ENCODE measurements at places on chromosomes 5 and 9.

- no peak for DNase-seq
These were observed 31.6 kb upstream of the ANGPTL2 start for GRCh38 chr9:127154003-127154389.

DNA sequence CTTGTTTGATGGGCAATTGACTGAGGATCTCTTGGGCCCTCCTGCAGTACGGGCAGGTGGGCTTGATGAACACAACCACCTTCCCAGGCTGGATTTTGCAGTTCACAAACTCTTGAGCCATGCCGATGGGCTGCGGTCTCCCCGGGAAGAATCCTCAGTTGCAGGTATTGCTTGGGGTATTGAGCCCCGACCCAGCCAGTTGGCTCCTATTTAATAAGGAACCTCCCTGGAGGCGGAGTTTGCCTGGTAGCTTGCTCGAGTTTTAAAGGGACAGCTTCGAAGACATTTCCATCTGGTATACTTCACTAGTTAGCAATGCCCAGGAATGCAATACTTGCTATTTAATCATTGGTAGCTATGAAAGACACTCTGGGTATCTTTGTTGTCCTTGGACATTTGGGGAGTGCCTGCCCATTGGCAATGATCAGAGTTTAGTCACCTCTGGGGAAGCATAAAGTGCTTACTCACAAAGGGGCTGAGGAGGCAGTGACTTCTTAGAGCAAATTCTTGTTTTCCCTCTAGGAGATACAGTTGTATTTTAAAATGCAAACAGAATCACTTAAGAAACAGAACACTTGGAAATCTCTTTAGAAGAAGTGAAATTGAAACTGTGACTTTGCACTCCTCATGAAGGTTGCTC, at the start of gene GLRX:
Gene GLRX, minus strand, starts transcription at position 185 of the 640 bp plus-strand sequence. Its CDS starts 64 bp downstream, at position 121.
- DNase-seq = peak; percentile 52

- DNase-seq = no peak
These were observed 105.5 kb downstream of the KLHL3 start for GRCh38 chr5:137630216-137630971.

GRCh38 chr9:6645355-6646292, at the start of gene GLDC:
TSS of gene GLDC (minus strand) at chr9:6645729. CDS start at chr9:6645499, 230 bp downstream.
- peak; percentile 90 for DNase-seq

GRCh38 chr5:168724227-168724626, 145.1 kb upstream of the PANK3 start:
- no peak for DNase-seq

DNA sequence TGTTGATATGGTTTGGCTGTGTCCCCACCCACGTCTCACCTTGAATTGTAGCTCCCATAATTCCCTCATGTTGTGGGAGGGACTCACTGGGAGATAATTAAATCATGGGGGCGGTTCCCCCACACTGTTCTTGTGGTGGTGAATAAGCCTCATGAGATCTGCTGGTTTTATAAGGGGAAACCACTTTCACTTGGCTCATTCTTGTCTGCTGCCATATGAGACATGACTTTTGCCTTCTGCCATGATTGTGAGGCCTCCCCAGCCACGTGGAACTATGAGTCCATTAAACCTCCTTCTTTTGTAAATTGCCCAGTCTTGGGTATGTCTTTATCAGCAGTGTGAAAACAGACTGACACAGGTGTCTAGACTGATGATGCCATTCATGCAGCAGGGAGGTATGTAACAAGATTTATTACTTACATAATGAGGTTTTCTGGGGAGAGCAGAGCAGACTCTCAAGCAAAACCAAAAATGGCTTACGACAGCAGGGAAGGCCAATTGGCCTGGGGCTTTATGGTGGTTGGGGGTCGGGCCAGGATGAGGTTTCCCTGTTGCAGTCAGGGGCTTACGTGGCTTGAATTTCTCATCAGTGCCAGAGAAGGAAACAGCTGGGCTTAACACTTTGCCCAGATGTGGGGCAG, 9.5 kb upstream of the COMMD10 start:
- no peak for DNase-seq

GRCh38 chr5:39955156-39955555, 530.4 kb upstream of the DAB2 start:
- DNase-seq = no peak

- DNase-seq = no peak
These were observed 52.8 kb downstream of the RICTOR start for GRCh38 chr5:39021413-39021812.

DNA sequence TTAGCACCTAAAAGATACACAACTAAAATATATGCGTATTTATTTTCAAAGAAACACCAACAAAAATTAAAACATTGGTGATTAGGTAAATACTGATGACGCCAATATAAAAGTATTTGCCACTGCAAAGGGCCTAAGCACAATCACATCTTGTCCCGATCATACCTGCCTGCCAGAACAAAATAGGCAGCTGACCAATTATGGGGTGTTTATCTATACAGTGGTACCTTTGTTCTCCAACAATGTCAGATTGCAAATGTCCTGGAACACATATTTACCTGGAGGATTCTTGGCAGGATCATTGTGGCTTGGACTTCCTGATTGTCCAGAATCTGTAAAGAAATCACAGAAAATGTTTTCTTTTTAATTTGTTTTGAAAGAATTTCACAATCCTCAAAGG, 134.5 kb downstream of the NFIB start:
- no peak for DNase-seq

DNA sequence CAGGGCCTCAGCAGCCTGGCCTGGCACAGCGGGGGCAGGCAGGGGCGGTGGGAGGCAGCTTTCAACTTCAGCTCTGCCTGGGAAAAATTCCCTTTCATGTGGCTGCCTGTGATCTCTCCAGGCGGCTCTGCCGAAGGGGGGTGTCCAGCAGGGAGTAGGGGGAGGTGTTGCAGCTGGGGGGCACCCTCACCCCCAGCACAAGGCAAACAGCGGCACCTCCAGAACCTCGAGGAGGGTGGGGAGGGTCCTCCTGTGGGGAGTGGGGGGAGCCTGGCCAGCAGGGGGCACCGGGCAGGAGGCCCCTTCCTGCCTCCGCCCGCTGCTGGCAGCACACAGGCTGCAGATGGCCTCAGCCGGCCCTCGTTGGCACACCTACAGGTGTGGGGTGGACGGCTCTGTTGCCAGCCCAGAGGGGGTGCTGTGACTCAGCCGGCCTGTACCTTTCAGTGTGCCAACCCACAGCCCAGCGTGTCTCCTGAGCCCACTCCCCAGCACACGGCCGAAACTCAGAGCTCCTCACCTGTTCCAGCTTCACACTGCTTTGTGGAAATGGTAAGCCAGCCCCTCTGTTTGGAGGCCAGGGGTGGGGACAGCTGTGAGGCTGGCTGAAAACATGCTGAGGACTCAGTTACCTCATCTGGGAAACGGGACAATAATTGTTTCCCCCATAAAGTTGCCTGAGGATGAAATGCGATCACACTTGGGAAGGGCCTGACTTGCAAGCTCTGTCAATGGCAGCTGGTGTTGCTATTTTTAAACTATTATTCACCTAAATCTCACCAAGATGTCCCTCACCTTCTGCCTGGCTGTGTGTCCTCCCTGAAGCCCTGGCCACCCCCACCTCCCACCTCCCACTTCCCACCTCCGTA, 37.0 kb downstream of the CXXC5 start:
- no peak for DNase-seq

DNA sequence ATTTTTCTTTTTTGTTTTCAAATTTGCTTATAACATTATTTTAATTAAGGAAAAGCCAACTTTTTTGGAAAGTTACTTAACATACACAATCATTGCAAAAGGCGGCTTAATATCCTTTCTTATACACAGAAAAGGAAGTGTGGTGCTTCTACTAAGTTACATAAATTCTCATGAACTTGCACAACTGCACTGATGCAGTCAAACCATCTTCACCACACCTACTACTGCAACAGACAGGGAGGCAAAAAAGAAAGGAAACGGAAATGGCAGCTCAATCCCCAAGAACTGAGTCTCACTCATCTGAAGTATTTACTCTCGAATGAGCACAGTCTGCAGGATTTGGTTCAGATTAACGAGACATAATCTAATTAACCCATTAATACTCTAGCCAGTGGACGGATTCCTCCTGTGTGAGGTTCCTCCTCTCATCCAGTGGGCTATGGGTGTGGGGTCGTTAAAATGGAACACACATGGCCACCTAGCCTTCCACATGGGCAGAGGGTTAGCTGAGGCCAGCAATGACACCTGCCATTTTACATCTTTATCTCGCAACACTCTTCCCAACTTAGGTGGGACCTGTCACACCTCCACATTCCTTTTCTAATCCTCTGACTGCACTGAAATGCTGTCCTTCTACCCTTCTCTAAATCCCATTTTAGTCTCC, 30.0 kb downstream of the GOLM1 start:
- no peak for DNase-seq

GRCh38 chr5:157164521-157164920, 1.5 kb downstream of the GARIN3 start:
- no peak for DNase-seq

DNA sequence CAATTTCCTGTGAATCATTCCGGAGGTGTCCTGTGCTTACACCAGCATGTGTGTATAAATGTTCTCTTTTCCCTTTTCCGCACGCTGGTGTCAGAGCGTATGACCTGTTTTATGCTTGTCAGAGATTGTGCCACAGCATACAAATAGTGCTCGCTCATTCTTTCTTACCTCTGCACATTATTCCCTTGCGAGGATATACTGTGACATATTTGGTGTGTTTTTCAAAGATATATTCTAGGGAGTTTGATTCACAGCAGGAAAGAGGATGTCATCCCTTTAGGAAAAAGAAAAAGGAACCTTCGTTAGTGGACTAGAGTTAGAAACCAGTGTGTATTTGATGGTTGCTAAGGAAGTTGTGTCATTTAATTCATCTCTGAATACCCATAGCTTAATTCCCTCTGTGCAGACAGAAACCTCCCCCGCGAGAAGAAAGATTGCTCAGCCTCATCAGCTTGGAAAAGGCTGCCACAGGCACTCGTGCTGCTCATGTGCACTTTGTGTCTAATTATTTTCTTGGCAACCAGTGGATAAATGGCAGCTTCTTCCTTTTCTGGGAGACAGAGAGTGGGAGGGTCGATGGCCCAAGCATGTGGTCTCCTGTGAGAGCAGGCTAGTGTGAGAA, 14.7 kb upstream of the CCIN start:
- DNase-seq = no peak

- no peak for DNase-seq
These were observed 52.8 kb downstream of the CTNND2 start for GRCh38 chr5:11851416-11851815.

DNA sequence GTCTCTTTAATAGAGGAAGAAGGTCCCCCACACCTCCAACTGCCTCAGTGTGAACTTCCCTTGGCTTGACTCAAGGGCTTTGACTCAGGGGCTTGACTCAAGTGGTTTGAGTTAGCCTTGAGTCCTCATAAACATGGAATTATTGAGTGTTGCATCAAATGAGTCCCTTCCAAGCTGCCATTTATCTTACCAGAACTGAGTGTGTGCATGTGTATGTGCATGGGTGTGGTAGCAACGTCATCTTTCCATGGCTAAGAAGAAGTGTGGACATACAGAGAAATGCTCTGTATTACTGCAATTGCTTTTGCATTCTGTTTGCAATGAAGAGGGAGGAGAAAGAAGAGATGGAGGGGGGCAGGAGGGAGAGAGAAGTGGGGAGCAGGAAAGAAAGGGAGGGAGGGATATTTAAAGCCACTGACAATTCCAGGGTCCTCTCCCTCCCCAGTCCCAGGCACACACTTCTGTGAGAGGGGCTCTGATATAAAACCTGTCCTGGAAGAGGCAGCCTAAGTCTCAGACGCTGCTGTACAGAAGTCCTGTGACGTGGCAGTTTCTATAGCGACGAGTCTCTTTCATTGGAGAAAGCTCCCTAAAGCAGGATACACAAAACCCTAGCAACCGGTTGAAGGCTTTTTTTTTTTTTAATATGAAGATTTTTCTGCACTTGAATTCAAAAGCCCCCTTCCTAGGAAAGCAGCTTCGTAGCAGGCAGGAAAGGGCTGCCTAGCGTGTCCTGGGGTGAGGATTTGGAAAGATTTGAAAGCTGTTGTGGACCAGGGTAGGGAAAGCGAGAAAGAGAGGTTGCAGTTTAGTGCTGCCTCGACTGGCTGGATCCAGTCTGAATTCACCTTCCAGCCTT, 93.3 kb upstream of the MAP1B start:
- no peak for DNase-seq

- DNase-seq = no peak
These were observed 409.5 kb downstream of the PDE4D start for GRCh38 chr5:59483971-59484472.

- DNase-seq = peak; percentile 37
These were observed 70.0 kb downstream of the SECISBP2 start for GRCh38 chr9:89388084-89388867.

DNA sequence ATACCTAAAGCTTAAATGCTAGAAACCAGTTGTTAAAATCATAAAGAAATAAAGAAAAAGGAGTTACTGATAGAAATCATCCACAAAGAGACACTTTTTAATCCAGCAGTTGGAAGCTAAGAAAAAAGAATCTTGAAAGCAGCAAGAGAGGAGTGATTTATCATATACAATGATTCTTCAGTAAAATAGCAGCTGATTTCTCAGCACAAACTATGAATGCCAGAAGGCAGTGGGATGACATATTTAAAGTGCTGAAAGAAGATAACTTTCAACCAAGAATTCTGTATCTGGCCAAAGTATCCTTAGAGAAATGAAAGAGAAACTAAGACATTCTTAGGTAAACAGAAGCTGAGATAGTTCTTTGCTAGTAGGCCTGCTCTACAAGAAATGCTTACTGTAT, 366.0 kb downstream of the HTR1A start:
- no peak for DNase-seq

GRCh38 chr9:136791516-136792276, 552 bp downstream of the TMEM141 start:
- peak; percentile 49 for DNase-seq

GRCh38 chr5:91418158-91418557, 35.0 kb upstream of the ARRDC3 start:
- DNase-seq = no peak

- DNase-seq = no peak
These were observed 72.4 kb upstream of the UNC5A start for GRCh38 chr5:176737746-176738636.

- DNase-seq = no peak
These were observed 359.8 kb upstream of the FAM174A start for GRCh38 chr5:100175346-100175745.

DNA sequence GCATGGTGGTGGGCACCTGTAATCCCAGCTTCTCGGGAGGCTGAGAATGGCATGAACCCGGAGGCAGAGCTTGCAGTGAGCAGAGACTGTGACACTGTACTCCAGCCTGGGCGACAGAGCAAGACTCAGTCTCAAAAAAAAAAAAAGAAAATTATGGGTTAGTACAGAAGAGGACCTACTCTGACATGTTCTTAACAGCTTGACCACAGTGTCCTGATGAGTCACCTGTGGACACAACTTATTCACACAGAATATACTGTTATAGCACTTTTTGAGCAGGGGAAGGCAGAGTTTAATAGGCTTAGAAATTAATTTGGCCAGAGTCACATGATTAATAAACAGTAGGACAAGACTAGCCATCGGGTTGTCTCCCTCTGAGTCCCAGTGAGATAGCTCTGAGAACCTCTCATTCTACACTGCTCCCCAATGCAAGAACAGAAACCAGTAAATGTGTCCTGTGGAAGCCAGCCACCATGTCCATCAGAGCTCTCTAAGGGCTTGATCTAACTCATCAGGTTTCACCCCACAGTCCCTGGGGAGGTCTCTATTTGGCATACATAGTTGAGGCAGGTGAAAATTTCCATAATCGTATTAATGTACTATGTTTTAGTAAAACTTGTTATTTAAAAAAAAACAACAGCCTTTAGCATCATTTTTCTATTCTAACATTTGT, 1077.9 kb upstream of the C9orf72 start:
- no peak for DNase-seq
